EL (cell line): ENCODE measurements at places on chromosomes 5 and 9.

DNA sequence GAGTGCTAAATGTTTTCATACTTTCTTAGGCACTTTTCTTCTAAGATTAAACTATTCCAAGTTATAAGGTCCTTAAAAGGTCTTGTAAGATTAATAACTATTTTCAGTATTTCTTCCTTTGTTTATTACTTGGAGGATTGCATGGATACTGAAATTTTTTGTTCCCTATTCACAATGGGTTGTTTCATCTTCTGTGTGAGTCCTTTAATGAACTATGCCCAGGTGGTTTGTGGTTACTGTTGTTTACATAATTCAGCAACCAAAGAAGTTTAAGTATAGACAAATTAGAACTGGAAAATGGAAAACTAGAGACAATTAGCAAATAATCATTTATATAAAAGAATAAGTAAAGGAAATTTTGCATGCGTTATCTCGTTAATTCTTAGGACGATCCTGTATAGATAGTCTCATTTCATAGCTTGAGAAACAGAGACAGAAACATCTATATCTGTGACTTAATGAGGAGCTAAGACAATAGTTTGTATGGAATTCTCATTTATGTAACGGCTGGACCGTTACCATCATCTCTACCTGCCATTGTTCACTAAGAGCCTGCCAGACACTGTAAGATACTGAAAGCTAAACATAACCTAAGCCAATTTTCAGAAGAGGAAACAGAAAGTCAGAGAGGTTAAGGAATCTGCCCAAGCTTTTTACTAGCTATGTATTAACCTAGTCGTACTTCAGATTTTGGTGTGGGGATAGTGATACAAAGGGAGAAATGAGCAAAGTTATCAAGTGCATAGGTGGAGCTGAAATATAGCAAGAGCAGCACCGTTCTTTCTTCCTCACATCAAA lies 148.2 kb downstream of the PAM start:
- no peak for DNase-seq

DNA sequence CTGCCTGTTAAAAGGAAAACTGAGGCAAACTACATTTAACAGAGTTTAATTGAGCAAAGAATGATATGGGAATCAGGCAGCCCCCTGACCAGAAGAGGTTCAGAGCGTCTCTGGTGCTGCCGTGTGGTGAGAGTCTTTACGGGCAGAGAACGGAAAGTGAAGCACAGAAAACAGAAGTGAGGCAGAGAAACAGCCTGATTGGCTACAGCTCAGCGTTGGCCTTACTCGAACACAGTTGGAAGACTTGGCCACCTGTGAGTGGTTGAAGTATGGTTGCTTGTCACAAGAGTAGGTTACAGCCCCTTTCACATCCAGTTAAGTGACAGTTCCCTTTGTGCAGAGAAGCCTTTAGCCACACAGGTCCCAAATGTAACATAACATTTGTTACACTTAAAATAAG lies 16.9 kb upstream of the FBP1 start:
- no peak for DNase-seq

- no peak for DNase-seq
Measured at GRCh38 chr5:2670940-2671339, 80.5 kb downstream of the IRX2 start.

GRCh38 chr5:142800776-142801494 lies 30.8 kb downstream of the ARHGAP26 start:
- no peak for DNase-seq

DNA sequence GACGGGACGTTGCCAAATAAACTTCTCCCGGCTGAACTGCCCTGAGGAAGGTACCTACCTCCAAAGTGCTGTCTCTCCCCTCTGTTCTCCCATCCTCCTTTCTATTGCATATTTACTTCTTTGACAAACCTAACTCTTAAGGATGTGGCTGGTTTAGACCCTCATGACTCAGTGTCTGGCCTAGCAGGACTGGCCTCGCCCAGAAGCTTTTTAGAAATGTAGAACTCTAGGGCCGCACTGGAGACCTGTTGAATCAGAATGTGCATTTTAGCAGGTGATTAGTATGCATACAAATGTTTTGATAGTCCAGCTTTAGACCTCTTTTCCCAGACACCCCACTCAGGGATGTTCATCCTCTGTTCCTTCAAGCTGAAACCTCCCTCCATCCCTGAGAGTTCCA lies 335.9 kb downstream of the PIK3R1 start:
- no peak for DNase-seq

DNA sequence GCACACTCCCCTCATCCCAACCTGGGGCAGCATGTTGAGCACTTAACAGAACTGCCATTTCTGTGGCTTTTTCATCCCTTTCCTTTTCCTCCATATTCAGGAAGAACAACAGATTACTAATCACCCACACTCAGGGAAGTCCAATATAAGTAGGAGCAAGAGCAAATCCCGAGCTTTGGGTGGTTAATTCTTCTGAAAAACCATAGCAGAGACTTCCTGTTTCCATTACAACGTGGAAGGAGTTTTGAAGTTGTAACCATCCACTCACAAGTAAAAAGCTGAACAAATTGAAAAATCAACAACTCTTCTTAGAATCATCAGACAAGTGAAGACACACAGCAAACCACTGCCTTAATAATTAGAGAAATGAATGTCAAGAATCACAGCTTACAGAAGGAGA lies 8.2 kb downstream of the CTSL start:
- no peak for DNase-seq

GRCh38 chr9:83291196-83291595 lies 228.3 kb upstream of the RASEF start:
- DNase-seq, result no peak

DNA sequence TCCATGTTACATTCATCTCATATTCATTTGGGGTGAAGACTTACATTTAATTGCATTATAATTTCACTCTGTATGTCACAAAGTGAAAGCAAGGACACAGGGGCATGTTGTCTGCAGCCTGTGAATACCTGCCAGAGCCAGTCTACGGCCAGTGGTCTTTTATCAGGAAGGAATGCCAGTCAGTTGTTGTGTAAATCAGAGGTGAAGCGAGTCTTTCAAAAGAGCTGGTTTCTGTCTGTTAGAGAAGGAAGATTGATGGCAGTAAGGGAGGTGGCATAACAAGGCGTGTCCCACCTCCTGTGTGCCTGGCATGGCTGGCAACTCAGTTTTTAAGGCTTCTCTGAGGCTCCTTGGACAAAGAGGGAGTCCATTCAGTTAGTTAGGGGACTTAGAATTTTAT lies 18.1 kb upstream of the SYK start:
- DNase-seq, result no peak

- DNase-seq, result no peak
Measured at GRCh38 chr5:135315386-135315785, 83.6 kb downstream of the MACROH2A1 start.

GRCh38 chr5:107364443-107365319 lies 306.1 kb downstream of the EFNA5 start:
- no peak for DNase-seq
